NCI-H226 (cell line): ENCODE measurements at places on chromosomes 1 and 21.

DNA sequence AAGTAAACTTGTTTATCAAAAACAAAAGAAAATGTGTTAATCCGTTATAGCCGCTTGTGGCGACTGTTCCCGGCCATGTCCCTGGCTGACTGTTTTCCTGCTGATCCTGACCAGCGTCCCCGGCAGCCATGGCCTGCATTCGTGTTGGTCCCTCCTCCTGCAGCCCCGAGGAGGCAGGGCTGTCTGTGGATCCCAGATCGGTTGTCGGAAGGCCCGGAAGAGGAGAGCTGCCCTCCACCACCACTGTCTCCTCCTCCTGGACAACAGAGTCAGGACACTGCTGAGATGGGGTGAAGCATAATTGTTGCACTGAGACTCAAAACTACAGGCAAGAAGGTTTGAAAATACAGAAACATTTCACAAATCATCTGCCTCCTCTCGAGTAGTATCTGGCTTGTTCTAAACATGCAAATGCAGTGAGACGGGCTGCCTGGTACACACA lies 3.6 kb upstream of the MXRA8 start:
- DNase-seq: no peak

DNA sequence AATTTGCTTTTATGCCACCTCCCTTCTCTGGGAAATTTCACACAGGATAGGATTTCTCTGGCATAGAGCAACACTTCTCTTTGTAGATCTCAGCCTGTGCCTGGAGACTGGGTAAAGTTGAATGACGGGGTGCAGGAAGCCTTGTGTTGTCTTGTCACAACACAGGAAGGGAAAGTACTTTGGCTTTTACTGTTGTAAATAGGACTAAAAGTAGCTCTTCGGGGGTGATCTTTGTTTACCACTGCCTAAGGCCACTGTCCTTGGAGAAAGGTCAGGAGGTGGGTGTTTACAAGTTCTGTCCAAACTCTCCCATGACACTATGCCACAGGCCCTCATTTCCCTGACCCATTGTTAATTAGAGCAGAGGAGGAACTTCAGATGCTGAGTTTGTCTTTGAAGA lies 139.7 kb downstream of the FGGY start:
- no peak for DNase-seq

DNA sequence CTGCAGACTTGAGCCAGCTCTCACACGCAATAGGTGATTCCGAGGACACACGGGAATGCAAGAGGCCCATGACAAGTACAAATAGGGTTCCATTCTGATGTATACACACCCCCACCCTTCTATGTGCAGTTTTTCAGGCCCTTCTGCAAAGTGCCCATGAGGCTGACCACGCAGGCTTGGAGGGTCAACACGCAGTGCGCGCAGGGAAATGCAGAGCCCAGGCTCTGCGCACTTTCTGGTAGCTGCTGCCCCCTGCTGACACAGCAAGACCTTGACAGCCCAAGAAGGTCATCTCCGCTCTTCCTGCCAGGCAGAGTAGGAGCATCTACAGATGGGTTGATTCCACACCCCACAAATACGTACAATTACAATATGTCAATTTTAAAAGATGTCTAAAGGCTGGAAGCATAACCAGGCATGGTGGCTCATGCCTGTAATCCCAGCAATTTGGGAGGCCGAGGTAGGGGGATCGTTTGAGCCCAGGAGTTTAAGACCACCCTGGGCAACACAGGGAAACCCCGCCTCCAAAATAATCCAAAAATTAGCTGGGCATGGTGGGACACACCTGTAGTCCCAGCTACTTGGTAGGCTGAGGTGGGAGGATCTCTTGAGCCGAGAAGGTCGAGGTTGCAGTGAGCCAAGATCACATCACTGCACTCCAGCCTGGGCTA lies 18.5 kb downstream of the SH3BP5L start:
- no peak for DNase-seq

- peak; percentile 47 for DNase-seq
Measured at GRCh38 chr21:30072496-30072895, 94.1 kb downstream of the CLDN17 start.

DNA sequence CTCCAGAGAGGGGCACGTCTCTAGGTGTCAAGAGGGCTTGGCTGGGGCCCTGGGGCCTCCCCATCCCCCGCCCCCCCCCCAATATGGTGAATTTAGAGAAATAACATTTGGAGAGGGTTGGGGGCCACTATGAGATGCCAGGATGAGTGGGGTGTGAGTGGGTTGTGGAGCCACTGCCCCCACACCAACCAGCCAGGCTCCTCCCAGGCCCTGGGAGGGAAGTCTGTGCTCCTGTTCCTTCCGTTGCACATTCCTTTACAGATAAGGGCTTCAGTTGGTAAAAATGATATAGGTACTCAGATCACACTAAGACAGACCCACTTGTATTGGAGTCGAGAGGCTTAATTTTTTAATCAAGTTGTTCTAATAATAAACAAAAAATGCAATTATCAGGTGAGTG lies 585 bp upstream of the PLEKHA6 start:
- peak; percentile 59 for DNase-seq

DNA sequence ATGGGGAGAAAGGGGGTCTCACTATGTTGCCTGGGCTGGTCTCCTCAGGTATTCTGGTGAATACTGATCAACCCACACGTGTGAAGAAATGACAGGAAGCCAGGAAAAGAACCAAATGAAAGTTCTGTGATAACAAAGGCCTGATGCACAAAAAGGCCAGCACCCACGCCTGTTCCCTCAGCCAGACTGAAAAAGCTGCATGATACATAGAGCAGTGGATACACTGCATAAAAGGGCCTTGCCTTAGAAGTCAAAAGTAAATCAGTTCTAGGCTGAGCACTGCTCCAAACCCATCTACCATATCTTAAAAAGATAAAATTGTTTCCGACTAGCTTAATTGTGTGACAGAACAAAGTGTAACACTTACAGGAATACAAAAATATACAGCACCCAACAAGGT lies 36.9 kb upstream of the PSMG1 start:
- no peak for DNase-seq

GRCh38 chr21:38626306-38626705 lies 128.0 kb upstream of the ERG start:
- DNase-seq: no peak

- DNase-seq: no peak
Measured at GRCh38 chr1:232944347-232944746, 6.1 kb upstream of the NTPCR start.

- peak; percentile 17 for DNase-seq
Measured at GRCh38 chr1:87236585-87236984, 92.1 kb upstream of the LMO4 start.

- no peak for DNase-seq
Measured at GRCh38 chr1:90045853-90046563, 51.1 kb downstream of the ZNF326 start.

DNA sequence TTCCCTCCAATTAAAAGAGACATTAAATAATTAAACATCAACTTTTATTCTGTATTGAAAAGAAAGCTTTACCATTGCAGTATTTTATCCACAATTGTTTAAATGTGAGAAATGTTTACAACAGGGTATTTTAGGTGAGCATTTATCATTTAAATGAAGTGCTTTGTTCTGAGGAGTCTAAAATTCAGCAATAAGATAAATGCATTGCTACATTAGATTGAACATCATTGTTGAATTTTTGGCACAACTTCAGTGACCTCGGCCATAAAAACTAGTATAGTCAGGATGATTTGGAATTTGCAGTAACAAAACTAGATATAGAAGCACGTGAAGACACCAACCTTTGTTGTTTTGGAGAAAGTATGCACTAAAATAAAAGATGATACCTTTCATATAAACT lies 692.9 kb downstream of the USP25 start:
- no peak for DNase-seq

- DNase-seq: no peak
Measured at GRCh38 chr1:80657707-80658106, 1143.0 kb upstream of the ADGRL2 start.

DNA sequence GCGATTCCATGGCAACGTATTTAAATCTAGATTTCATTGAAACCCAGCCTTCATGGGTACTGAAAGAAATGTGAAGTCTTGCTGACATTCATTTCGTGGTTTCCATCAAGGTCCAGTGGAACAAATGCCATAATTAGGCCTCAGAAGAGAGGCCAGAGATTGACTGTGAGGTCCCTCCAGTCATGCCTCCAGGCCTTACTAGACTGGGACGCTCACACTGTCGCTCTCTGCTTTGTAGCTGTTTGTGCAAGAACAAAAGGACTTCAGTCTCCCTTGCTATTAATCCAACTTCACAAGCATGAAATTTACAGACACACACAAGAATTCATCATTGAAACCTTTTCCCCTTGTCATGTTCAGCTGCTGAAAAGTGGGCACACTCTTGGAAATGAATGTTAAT lies 180.4 kb upstream of the FOXD3 start:
- no peak for DNase-seq

GRCh38 chr1:76137746-76138145 lies 63.2 kb downstream of the ST6GALNAC3 start:
- DNase-seq: no peak

GRCh38 chr1:25338986-25339385 lies 852 bp downstream of the TMEM50A start:
- no peak for DNase-seq

- DNase-seq: no peak
Measured at GRCh38 chr21:39525601-39526000, 73.8 kb downstream of the SH3BGR start.

GRCh38 chr21:40923407-40923806 lies 76.4 kb upstream of the DSCAM start:
- no peak for DNase-seq

DNA sequence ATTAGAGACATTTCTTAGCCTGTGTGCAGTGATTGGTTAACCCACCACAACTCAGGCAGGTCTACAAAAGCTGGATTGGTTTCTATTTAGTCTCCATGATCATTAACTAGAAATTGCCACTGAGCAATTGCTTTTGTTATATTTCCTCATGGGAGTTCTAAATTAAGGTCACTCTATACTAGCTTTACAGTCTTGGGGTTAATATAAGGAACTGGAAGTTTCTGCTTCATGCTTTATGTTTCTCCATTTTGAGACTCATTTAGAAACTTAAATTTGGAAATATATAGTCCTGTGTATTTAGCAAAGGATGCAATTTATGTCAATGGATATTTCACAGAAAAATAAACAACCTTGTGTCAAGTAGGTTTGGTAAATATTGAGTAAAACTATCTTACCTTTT lies 137.5 kb downstream of the HLX start:
- no peak for DNase-seq

DNA sequence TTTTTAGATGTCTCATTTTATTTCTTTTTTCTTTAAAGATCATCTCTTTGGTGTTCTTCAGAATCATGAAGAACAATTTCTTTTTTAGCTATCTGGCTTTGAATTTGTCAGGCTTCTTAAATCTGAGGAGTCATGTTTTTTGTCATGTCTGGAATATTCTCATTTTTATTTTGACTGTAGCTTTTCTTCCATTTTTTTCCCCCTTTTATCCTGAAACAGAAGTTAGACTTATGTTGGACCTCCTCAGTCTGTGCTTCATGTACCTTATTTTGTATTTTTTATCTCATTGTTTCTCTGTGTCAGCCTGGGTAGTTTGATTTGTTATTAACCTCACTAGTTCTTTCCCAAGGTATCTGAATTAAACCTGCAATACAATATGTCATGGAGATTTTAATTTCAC lies 319.2 kb upstream of the ADGRL4 start:
- DNase-seq: no peak

DNA sequence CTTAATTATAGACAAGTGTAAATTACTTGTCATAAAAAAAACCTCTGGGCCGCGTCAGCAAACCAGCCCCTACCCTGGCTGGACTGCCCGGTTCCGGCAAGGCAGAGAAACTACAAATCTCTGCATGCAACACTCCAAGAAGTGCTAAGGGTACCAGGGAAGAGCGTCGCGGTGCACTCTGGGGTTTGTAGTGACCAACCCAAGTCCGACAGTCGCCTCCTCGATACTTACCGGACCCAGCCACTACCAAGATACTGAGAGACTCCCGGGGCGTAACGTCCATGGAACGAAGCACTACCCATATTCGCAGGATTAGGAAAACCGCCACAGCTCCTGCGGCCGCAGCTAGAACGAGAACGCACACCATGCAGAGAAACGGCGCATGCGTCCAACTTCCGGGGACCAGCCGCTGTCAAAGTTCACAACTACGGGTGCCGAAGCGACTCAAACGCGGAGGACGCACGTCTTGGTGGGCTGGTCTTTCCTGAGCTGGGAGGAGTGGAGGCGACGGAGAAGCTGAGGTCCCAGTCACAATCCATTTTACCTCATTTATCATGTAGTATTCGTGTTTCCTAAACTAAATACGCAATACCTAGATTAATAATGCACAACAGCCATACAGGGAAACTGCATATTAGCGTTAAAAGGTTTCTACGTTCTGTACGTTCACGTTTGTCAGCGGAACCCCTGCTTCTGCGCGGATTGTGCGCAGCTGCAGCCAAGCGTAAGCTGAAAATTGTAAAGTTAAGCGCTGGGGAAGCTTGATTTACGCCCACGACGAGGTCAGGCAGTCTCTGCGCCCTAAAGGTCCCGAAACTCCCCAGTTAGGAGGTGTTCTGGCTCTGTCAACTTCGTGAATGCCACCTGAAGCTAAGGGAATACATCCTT lies at the start of gene ALG14:
ALG14 (minus strand) TSS at position 420 of the 888 bp plus-strand sequence; CDS start at position 367, 53 bp downstream.
- peak; percentile 94 for DNase-seq

DNA sequence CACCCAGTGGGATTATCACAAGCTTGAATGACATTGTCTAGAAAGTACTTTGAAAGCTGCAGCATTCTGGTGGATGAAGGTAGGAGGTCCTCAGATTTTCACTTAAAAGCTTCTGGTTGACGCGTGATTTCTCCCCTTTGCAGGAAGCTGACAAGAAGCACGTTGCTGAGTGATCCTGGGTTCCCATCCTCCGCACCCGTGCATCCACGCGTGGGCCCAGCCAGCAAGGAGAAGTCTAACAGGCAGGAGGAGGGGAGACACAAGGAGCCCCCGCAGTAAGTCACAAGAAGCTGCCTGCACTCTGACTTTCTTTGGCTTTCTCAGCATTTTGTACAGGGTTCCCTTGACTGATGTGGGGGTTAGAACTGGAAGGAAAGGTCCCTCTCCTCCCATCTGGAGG lies 7.8 kb upstream of the B3GALT5 start:
- DNase-seq: no peak

DNA sequence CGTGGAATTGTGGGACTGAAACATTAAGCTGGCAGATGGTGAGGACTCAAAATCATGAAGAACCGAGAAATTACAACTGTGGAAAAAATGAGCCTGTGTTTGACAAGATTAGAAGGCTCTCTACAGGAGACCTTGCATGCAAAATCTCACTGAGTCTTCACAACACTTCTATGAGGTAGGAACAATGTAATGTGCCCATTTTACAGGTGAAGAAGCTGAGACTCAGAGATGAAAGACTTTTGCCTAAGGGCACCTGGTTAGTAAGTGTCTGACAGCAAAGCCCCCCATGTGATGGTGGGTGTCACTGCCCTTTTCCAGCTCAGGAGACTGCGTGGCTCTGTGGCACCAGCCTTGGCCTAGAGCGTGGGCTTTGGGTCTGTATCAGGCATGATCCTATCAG lies 21.0 kb downstream of the OPRD1 start:
- DNase-seq: no peak

DNA sequence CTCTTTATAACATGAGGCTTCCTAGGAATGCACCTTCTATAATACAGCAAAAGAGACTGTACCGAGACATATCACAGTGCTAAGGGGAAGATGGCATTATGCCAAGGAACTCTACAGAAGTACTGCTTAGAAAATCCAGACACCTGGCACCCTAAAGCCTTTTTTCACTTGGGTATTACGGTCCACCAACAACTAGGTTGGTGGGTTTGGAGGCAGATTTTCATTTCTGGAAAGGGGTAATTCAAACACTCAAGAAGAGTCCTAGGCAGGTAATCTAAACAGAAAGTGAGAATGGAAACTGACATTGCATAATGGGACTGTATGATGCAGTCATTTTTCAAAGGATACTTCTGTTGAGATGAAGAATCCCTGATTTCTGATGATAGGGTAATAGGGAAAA lies 19.6 kb downstream of the SCMH1 start:
- no peak for DNase-seq

GRCh38 chr21:14977814-14978213 lies 87.0 kb downstream of the NRIP1 start:
- no peak for DNase-seq
